ENCODE measurements at places on chromosomes 5 and 9.

DNA sequence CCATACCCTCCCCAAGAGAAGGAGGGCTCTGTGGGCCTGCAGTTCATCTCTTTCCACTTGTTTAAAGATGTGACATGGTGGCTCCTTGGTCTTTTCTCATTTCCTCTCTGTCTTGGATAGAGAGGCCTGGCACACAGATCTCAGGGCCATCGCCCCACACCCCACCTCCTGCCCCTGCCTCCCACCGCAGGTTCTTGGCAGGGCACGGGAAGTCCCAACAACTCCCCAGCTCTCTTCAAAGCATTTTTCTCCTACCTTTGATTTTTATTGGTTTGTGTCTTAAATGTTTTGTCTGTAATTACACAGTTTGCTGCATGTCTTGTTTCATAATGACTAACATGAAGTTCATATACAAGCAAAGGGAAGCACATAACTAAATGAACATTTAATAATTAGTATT, 178.5 kb upstream of the MSX2 start:
- no peak for DNase-seq

DNA sequence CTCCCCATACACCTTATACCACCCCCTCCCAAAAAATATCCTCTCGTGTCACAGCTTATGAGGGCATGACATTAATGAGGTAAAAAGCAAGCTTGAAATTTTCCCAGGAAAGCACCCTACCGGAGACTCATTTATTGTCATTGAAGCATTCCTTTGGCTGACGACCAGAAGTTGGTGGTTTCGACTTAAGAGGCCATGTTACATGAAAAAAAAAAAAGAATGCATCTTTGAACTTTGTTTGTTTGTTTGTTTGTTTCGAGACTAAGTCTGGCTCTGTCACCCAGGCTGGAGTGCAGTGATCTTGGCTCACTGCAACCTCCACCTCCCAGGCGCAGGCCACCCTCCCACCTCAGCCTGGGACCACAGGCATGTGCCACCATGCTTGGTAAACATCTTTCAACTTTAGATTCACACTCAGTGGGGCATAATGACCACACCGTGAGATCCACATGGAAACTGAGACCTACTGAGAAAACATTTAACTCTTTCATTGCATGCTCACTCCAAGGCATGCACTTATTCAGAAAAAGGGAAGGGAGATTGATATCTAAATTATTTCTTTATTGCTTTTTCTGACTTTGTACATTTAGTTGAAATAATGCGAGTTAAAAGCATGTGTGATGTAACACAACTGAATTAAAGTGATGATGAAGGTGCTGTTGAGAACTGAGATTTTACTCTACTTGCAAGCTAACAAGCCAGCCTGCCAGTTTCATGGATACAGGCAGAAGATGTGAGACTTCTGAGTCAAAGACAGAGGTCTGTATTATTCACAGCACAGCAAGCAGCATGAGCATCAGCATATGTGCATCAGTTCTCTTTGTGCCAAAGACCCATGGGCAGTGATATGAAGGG, 5.1 kb upstream of the RAB14 start:
- no peak for DNase-seq

DNA sequence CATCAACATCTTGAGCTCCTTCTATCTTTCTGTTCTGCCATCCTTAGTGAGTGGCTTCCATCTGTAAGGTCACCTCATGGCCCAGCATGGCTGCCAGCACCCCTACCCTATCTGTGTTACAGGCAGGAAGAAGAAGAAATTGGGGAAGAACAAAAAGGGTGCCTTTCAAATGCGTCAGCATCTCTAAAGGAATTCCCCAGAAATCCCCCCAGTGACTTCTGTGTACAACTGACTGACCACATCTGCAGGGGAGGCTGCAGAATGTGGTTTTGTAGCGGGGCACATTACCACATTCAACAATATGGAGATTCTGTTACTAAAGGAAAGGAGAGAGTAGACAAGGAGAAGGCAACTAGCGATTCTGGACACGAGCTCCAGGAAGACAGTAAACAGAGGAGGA, 40.1 kb downstream of the ALG2 start:
- no peak for DNase-seq

- no peak for DNase-seq
Measured at GRCh38 chr5:80905405-80905804, 54.8 kb upstream of the RASGRF2 start.

DNA sequence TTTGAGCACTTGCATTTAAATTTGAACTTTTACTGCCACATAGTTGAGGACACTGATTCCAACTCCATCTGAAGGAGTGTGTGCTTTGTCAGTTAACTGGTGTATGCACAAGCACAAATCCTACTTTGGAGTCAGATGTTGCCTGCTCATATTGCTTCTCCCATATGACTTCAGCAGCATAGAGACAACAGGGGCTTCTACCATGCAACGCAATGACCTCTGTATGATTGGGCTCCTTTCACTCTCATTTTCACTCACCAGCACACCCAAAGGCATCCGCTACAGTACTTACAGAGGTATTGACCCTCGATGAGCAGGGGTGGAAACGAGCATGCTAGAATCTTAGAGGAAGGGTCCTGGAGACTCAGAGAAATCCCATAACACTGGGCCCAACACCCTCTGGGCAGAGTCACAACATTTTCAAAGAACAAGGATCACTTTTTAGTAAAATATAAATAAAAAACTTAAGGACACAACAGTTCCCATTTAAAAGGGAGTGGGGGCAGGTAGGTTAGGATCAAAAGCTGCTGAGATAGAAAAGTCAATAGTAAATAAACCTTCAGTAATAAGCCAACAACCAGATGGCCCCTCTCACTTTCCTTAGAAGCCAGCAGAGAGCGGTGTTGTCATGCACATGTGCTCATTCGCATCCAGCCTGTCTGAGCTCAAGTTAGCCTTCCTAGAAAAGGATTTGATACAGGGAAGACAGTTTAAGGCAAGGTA, 203.8 kb downstream of the SNCAIP start:
- DNase-seq, result no peak

DNA sequence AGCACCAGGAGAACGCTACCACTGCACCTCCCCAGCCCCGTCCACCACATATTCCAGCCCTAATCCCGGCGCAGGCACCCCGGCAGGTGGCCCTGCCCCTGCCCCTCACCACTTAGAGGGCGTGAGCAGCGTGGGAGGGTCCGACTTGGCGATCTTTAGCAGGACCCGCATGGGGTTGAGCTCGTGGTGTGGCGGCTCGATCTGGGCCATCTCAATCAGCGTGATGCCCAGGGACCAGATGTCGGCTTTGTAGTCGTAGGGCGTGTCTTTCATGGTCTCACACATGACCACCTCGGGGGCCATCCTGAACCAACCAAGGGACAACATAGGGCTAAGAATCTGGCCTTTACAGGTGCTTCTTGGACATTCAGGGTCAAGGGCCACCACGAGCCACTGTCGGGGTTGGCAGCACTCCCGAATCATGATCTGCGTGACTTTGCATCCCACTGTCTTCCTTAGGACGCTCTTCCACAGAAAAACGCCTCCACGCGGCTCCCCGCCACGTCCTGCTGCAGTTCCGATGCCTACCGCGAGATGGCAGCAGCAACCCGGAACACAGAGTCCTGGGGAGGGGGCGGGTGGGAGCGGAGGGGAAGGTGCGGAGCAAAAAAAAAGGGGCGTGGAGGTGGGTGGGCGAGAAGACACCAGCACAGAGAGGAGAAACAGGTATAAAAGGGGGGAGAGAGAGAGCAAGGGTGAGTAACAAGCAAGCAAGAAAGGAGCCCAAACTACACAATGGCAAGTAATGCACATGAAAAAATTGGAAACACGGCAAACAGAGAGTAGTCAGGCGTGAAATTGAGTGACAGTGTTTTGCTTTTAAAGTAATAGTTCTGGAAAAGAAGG, 81.3 kb downstream of the STK10 start:
- peak; percentile 56 for DNase-seq

All from stimulated activated CD8-positive, alpha-beta memory T cell treated with anti-CD3 and anti-CD28 coated beads, Interleukin-7, amount 100 ng/mL, for 4 hours (primary cell).